LoVo (cell line): ENCODE measurements at places on chromosomes 5 and 9.
A peak's percentile ranks its signal among the peaks of the same experiment; 100 is the strongest.

GRCh38 chr5:69285448-69286116 is 47.0 kb downstream of the CCDC125 start:
- no peak for DNase-seq

GRCh38 chr5:179309751-179310320 is 35.4 kb downstream of the ADAMTS2 start:
- DNase-seq: no peak

- DNase-seq: no peak
These were observed 139.3 kb upstream of the COL5A1 start for GRCh38 chr9:134502266-134502791.

DNA sequence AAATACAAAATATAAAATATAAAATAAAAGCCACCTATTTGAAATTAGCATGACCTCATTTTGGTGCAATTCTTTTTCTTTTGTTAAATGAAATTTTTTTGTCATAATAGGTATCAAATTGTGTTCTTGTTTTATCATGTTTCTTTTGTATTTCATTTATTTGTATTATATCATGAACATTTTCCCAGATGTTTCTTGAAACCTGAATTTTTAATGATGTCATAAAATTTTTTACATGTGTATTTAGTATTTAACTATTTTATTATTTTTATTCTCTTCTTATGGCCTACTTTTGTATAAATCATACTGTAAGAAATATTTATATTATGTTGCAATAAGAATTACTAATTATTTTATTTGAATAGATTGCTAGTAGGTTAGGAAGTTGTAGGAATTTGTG is 361.7 kb downstream of the TMEM161B start:
- DNase-seq: no peak

DNA sequence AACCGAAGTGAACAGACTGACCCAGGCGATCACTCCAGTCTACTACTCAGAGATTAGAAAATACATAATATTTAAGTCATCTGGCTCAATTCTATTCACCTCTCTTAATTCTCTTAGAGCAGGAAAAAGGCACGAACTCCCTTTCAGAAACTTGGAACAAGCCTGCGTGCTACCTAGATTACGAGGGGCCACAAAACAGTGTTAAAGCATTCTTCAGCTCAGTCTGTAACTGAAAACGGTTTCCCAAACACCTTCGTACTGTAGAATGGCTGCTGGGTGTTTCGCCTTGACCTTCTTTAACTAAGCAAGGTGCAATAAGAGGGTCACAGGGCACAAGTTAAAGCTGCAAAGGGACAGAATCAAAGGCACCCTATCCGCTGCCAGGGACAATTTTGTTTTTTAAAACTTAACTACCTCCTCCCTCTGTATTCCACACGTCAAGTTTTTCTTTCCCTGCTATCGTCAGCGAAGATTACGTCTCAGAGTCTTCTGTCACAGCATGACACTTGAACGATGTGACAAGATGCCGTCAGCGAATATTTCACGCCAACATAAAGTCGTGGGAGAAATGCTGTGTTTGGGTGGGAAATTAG is 687 bp downstream of the LYSMD3 start:
- peak; percentile 29 for DNase-seq

- DNase-seq: no peak
These were observed 189.5 kb downstream of the SLF1 start for GRCh38 chr5:94807985-94808384.

- peak; percentile 75 for DNase-seq
These were observed 63.7 kb upstream of the PPP2CA start for GRCh38 chr5:134289509-134290113.

DNA sequence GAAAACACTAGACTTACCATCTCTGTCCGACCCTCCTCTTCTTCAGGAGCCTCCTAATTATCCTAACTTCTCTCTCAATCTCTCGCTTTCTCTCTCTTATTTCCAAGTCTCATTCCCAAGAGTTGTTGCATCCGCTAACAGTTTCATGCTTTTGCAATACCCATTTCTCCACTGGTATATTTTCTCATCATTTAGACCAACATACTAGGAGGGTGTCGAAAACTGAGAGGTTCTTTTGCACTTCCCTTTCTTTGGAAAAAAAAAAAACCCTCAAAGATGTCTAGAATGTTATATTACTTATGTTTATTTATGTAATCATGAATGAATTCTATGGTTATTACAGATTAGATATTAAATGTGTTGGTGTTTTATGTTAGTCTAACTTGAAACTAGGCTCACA is 35.9 kb downstream of the SPZ1 start:
- DNase-seq: no peak

DNA sequence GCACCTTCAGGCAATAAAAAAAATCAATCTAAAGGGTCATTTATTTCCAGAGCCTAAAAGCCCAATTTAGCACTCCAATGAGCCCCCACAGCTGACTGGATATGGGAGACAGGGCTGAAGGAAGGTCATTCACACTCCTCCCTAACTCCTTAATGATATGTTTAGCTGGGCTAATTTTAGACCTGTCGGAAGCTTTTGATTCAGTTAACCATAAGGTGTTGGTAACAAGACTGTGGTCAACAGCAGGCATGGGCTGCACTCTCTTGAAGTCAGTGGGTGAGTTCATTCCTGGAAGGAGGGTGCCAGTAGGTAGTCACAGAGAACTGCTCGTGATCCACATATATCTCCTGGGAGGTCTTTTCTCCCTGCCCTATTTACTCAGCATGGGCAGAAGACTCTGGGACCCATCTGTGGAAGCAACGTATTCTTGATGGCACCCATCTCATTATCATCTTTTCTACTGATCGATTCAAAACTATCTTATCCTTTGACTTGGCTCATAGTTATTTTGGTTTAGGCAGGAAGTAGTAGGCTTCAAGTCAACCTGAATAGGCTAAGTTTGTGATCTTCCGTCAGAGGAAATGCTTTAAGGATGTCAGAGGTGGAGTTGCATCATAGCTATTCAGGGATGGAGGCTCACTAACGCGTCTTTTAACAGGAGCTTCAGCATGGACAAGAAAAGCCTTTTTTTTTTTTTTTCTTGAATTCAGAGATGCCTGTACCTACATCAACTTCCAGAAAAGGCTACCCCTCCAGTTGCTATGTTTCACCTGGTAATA is 367.7 kb upstream of the SLC30A5 start:
- DNase-seq: no peak

DNA sequence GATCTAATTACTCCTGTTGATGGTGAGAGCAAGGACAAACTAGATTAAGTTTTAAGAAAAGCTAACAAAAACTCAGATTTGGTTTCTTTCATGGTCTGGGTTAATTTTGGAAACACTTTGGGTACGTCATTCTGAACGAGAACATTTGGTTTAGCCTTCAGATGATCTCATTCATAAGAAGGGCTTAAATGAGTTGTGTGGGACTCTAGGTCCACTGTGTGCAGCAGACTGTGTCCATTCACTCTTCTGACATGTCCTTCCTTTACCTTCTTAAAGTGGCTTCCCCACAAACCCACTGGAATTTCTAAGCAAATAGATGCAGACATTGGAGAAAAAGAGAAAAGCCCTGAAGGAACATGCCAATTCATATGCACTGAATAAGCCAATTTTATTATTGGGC is 96.8 kb downstream of the FBXO4 start:
- DNase-seq: no peak

GRCh38 chr9:14080959-14081542 is 232.9 kb downstream of the NFIB start:
- DNase-seq: no peak

GRCh38 chr9:96245399-96245798 is 56.6 kb downstream of the HSD17B3 start:
- DNase-seq: no peak

DNA sequence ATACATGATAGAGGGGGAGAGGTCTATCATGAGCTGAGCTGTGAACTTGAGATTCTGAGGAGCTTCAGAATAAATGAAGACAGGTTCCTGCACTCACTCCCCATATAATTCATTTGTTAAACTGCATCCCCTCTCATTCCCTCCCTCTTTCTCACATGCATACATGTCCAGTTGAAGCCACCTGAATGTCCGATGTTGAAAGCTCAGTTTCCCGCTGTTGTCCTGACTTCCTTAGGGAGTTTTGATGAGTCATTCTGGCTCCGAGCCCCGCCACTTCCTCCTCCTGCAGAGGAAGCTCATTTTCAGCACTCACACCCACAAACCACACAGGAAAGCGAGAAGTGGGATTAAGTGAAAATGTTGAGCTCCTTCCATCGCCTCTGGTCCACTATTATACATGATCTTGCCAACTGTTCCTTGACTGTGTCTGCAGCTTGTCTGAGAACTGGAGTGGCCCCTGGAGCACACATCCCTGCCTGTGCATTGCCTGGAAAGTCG is 121.2 kb downstream of the CEMIP2 start:
- peak; percentile 75 for DNase-seq

DNA sequence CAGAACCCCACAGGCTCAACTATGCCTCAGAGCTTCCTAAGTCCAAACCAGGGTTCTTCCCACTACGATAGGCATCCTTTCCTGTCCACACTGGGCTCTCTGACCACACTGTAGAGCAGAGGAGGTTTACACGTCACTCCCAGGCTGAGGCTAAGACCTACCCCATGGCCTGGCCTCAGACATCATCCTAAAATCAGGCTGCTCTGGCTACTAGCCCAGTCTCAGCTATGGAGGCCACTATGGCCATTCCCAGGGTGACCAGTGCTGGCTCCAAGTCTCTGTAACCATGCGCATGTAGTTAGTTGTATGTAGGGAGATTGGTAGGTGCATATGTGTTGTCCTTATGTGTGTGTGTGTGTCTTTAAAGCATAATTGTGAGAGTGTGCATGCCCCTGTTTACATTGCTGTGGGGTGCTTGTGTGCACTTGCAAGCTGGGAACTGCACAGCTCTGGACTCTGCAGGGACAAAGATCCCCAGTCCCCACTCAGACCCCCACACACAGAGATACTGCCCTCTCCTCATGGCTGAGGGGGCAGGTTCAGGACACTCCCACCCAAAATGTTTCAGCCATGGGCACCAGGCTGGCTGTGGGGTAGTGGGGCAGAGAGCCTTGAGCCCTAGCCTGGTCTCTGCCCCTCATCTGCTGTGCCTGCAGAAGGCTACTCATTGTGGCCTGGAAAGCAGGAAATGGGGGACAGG is 12.3 kb downstream of the PDLIM4 start:
- DNase-seq: no peak

DNA sequence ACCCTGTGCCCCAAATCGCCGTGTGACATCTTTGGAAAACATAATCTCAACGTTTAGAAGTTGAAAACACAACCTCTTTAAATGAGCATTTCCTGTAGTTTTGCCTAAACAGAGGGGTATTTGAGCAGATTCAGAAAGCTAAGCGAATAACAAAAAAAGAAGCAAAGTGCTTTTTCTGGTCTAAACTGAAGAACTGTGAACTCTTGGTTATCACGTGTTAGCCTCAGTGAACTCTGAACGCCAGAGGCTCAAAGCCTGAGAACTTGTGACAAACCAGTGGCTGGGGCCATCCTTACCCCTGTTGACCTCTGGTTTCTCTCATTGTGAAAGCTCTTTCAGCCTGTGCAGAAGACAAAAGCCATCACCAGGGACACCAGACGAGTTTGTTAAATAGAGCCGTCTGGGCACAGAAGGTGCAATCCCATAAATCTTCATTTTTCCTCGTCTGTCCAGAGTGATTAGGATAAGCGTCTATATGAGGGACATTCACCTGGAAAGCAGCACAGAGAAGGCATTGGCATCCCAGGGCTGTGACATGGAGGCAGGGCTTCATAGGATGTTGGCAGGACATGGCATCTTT is 61.4 kb upstream of the ICE1 start:
- no peak for DNase-seq

GRCh38 chr9:133496861-133497842 is 18.3 kb upstream of the SLC2A6 start:
- DNase-seq: no peak

- no peak for DNase-seq
These were observed 569.6 kb upstream of the TUSC1 start for GRCh38 chr9:26247861-26248260.

DNA sequence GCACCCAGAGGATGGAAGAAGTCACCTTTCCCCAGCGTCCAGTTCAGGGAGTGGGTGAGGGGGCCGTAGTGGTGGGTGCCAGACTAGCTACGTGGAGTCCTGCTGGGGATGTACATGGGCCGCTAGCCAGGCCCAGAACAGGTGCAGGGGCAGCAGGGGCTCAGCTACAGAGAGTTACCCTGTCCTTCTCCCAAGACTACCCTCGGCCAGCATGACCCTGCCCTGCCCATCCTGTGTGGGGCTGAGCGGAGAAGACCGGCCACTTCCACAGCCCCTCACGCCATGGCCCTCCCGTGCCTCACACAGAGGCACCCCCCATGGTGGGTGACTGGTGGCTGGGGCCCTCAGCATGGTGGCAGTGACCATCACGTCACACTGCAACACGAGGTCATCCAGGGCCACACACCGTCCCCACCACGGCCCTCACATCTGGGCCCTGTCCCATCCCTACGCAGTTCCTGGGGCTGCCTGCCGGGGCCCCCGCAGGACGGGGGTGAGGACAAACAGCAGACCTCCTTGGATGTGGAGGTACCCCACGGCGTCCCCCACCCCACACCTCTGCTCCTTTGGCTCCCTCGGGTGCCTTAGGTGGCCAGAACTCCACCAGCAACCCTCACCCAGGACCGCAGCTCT is 977 bp upstream of the DPP7 start:
- no peak for DNase-seq

DNA sequence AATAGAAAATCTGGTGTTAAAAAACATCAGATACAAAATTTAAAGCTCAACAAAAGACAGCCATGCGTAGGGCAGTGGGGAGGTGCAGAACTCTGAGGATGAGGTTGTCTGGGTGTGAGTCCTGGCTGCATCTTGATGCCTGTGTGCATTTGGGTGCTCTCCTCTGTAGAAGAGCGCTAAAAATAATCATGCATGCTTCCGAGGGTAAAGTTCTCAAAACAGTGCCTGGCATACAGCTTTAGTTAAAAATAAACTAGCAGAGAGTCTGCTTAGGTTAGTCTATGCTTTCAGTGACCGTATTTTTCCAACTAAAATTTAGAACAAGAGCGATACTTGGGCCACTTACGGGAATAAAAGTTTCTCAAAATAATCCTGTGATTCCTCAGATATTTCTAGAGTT is 55.5 kb upstream of the SPATA31C2 start:
- no peak for DNase-seq

GRCh38 chr9:90037146-90037797 is 432.5 kb downstream of the GADD45G start:
- no peak for DNase-seq

GRCh38 chr9:19989213-19989612 is 200.4 kb upstream of the SLC24A2 start:
- no peak for DNase-seq
